ENCODE measurements at places on chromosomes 13 and 19.

DNA sequence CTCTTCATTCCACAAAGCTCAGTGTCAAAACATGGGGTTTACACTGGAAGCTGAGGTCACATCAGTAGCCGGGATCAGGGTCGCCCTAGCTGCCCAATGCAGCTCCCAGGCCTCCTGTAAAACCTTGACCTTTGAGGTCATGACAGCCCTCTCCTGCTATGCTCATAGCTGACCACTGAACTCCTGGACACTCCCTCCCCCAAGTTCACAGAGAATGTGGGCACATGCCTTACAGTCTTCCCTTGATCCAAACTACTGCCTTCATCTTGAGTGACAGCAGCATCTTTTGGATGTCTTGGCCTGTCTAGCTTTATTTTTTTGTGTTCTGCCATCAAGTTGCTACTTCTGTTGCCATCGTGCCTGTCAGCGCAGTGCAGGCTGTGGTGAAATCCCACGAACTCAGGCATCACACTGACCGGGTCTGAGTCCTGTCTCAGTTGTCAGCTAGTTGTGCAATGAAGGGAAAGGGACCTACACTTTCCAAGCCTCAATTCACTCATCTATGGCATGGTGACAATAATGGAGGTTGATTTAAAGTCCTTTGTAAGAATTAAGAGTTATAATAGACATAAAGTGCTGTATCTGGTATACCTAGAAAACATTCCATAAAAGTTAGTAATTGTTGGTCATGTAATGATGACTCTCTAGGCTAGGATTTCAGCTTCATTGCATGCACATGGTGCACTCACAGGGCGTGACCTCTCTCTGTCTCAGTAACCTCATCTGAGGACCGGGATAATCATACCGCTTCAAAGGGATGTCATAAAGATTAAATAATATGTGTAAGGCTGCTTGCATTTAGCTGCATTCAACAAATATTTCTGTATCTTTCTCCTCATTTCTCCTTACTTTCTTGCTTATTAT is 16.4 kb upstream of the ALOX5AP start:
- peaks cover 6% of the 10 kb centered on the region for H3K4me1 ChIP-seq
- no peaks in the 10 kb centered on the region for H3K36me3 ChIP-seq
- no peak overlapping the region for H3K4me3 ChIP-seq

GRCh38 chr13:113493315-113493951 is 2.9 kb upstream of the DCUN1D2 start:
- H3K27me3 ChIP-seq = no peaks in the 10 kb centered on the region
- H3K36me3 ChIP-seq = peaks cover 8% of the 10 kb centered on the region
- H3K27ac ChIP-seq = peak overlapping the region; percentile 90
- H3K4me3 ChIP-seq = peak overlapping the region; percentile 47
- no peak for DNase-seq

- DNase-seq = no peak
- peaks cover 98% of the 10 kb centered on the region for H3K27me3 ChIP-seq
- no peak overlapping the region for H3K27ac ChIP-seq
- peaks cover 10% of the 10 kb centered on the region for H3K4me1 ChIP-seq
Observed at GRCh38 chr19:55173714-55174409, 6.2 kb downstream of the SYT5 start.

DNA sequence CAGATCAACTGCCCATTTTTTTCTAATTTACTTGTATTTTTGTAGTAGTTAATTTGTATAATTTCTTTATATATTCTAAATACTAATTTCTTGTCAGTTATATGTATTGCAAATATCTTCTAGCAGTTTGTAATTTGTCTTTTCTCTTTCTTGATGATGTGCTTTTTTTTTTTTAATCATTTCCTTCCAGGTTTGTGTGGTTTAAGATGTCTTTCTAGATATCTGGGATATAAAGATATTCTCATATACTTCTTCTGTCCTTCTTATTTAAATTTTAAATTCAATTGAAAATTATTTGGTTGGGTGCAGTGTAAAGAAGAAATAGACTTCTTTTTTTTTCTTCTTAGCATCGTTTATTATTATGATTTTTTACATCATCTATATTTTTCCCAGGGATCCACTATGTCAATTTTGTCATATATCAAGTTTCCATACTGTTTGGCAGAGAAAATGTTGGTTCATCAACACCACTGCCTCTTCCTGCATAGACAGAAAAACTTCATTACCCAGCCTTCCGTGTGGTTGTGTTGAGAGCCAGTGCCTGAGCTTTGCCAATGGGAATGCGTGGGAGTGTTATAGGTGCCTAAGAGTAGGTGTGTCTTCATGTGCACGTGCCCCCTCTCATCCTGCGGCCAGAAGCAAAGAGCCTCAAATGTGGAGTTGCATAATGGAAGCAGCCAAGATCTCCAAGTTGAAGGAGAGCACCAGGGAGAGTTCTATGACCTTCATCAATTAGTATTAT is 15.8 kb downstream of the CPB2 start:
- H3K36me3 ChIP-seq = no peaks in the 10 kb centered on the region
- no peak for DNase-seq
- no peaks in the 10 kb centered on the region for H3K4me1 ChIP-seq
- H3K27me3 ChIP-seq = peaks cover 31% of the 10 kb centered on the region
- H3K27ac ChIP-seq = no peak overlapping the region
- H3K4me3 ChIP-seq = no peak overlapping the region

DNA sequence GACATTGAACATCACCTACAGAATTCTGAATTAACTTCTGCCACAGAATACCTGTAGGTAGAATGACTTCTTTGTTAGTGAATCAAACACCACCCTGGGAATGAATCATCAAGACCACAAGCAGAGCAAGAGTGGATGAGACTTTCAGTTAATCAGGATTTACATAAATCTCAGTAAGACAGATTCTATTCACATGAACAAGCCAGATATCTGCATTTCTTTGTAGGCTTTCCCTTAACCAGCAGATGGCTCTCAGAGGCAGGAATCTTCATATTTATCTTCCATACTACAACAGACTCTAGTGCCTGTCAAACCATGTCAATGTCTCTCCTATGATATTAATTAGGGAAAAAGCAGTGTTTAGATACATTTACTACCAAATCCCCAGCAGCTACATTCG is 412.1 kb downstream of the KLF12 start:
- H3K4me3 ChIP-seq = no peak overlapping the region
- DNase-seq = no peak
- H3K27me3 ChIP-seq = no peaks in the 10 kb centered on the region
- peaks cover 1% of the 10 kb centered on the region for H3K36me3 ChIP-seq
- H3K4me1 ChIP-seq = peaks cover 8% of the 10 kb centered on the region
- H3K27ac ChIP-seq = no peak overlapping the region

DNA sequence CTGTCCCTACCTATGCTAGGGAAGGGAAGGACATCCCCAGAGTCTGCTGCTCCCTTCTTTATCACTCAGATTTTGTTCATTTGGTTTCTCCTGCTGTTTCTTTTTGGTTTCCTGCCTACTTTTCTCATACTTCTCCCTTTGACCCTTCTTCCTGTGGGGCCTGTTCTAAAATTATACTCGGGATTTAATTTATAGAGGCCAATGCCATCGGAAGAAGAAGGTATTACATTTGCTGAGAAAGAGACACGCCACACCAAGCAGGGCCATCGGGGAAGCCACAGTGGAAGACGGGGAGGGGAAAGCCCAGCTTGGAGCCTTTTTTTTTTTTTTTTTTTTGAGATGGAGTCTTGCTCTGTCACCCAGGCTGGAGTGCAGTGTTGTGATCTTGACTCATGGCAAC is 46.8 kb upstream of the FARP1 start:
- no peak for DNase-seq
- no peaks in the 10 kb centered on the region for H3K27me3 ChIP-seq
- peaks cover 6% of the 10 kb centered on the region for H3K4me1 ChIP-seq
- peaks cover 3% of the 10 kb centered on the region for H3K36me3 ChIP-seq
- no peak overlapping the region for H3K4me3 ChIP-seq
- no peak overlapping the region for H3K27ac ChIP-seq

GRCh38 chr19:10514211-10515145 is 2.8 kb downstream of the S1PR5 start:
- H3K4me3 ChIP-seq = no peak overlapping the region
- DNase-seq = no peak
- H3K4me1 ChIP-seq = peaks cover 24% of the 10 kb centered on the region
- H3K27ac ChIP-seq = no peak overlapping the region
- H3K27me3 ChIP-seq = peaks cover 51% of the 10 kb centered on the region

DNA sequence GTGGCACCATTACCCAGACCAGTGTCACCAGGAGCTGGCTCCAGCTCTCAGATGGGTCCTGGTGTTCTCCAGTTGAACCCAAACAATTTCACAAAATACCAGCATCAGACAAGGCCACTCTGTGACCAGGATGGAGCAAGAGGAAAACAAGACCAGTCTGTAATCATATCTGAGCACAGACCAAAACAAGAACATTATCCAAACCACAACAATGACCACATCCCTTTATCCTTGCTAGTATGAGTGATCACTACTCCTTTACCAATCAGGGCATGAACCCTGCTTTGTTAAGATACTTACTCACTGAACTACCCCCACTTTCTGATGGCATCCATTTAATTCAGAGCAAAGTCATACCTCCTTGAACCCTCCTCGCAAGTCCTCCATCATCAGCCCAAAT is 145.9 kb downstream of the NUFIP1 start:
- H3K27me3 ChIP-seq = no peaks in the 10 kb centered on the region
- H3K4me3 ChIP-seq = no peak overlapping the region
- H3K27ac ChIP-seq = no peak overlapping the region
- no peak for DNase-seq
- H3K36me3 ChIP-seq = no peaks in the 10 kb centered on the region
- H3K4me1 ChIP-seq = no peaks in the 10 kb centered on the region

- H3K4me1 ChIP-seq = peaks cover 38% of the 10 kb centered on the region
- H3K27ac ChIP-seq = no peak overlapping the region
- H3K27me3 ChIP-seq = peaks cover 20% of the 10 kb centered on the region
Observed at GRCh38 chr19:46484656-46485055, 11.0 kb downstream of the PNMA8B start.

DNA sequence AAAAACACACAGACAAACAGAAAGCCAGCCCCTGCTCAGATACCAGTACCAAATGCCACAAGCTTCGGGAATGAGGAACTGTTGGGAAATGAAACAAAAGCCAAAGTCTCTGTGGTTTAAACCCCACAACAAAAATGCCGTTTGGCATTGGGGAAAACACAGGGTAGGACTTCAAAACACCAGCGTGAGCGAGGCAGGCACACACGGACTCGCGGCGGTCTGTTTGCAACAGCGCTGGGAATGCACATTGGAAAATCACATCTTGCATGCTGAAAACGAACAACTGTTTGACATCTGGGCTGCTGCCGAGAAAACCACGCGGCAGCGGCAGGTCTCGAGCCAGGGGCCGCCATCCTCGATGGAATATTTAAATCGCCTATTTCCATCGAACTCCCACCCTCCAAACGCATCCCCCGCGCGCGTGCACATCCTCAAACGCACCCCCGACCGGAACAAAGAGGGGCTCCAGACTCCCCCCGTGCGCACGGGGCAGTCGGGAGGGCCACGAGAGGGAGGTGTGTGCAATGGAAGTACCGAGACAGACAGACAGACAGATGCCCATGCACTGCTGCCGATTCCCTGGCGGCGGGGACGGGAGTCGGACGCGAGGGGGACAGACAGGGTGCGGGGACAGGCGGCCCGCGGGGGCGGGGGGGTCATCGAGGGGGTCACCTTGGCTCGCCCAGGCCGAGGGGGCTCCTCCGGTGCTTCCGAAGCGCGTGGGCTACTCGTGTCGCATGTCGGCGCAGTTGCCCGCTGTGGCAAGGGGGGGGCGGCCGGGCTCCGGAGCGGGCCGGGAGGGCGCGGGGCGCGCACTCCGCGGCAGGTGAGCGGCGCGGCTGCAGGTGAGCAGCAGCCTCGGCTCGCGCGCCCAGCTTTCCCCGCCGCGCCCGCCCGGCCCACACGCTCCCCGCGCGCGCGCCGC is at the start of gene GPR12:
GPR12 (minus strand) TSS at position 880 of the 925 bp plus-strand sequence. CDS start 959 bp downstream, outside the sequence.
- no peak for DNase-seq
- no peaks in the 10 kb centered on the region for H3K36me3 ChIP-seq
- no peak within 1 kb of the TSS for H3K27ac ChIP-seq
- H3K27me3 ChIP-seq = peaks cover 94% of the 10 kb centered on the region
- peaks cover 10% of the 10 kb centered on the region for H3K4me1 ChIP-seq

DNA sequence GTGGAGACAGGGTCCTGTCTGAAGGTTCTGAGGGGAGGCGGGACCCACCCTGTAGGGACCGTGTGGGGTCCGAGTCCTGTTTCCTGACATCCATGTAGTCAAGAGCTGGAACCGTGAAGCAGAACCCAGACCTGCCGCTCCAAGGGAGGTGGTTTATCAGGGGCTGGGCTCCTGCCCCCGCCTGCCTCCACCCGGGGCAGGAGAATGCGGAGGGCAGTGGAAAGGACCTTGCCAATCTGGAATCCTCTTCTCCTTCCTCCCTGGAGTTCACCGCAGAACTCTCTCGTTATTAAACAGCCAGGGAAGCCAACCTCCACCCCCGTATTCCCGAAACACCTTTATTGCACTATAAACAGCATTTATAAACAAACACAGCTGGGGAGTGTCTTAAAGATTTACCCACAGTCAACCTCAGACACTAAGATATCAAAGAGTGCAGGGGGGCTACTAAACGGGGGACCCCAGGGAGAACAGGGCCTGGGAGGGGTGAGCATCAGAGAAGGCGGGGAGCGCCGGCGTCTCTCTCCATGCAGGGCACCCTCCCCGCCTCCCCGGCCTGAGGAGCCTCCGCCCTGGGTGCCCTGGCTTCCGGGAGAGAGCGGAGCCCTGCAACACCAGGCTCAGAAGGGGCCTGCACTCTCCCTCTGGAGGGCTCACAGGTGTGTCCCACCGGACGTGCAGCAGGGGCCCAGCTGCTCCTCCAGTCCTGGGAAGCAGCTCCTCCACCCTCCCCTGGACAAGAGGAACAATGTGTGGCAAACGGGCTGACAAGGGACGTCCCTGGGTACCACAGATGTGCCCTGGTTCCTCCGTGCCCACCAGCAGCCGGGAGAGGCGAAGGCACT is 3.6 kb downstream of the C2CD4C start:
- no peak overlapping the region for H3K27ac ChIP-seq
- DNase-seq = no peak
- peaks cover 6% of the 10 kb centered on the region for H3K4me1 ChIP-seq
- H3K36me3 ChIP-seq = no peaks in the 10 kb centered on the region
- H3K27me3 ChIP-seq = peaks cover 12% of the 10 kb centered on the region
- no peak overlapping the region for H3K4me3 ChIP-seq

- H3K27me3 ChIP-seq = peaks cover 5% of the 10 kb centered on the region
- H3K4me3 ChIP-seq = no peak overlapping the region
- H3K4me1 ChIP-seq = no peaks in the 10 kb centered on the region
- no peak overlapping the region for H3K27ac ChIP-seq
- no peaks in the 10 kb centered on the region for H3K36me3 ChIP-seq
- DNase-seq = no peak
Observed at GRCh38 chr13:111080642-111081041, 34.5 kb upstream of the ARHGEF7 start.

DNA sequence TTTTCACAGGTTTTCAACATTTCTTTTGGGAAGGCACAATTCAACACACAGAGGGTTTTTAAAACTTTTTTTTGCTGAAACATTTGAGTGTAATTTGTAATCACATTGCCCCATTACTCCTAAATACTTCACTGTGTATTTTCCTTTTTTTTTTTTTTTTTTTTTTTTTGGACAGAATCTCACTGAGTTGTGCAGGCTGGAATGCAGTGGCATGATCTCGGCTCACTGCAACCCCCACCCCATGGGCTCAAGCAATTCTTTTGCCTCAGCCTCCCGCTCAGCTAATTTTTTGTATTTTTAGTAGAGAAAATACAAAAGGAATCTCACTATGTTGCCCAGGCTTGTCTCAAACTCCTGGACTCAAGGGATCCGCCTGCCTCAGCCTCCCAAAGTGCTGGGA is 14.8 kb upstream of the DNAJC15 start:
- no peak for DNase-seq
- H3K4me1 ChIP-seq = peaks cover 39% of the 10 kb centered on the region
- no peak overlapping the region for H3K4me3 ChIP-seq
- peak overlapping the region; percentile 54 for H3K27ac ChIP-seq

- no peaks in the 10 kb centered on the region for H3K36me3 ChIP-seq
- DNase-seq = no peak
- peaks cover 6% of the 10 kb centered on the region for H3K27me3 ChIP-seq
- no peak overlapping the region for H3K4me3 ChIP-seq
Observed at GRCh38 chr13:30042891-30043630, 192.6 kb upstream of the UBL3 start.
